ENCODE measurements at places on chromosomes 1 and 21. TPM values are rescaled to one million over a fixed set of nuclear protein-coding genes. Genes with fewer than 3 reads are reported as not detected.

GRCh38 chr21:45376459-45377324 is 28.3 kb upstream of the COL18A1 start:
- DNase-seq, result no peak
- H3K36me3 ChIP-seq, result no peaks in the 10 kb centered on the region
- H3K27ac ChIP-seq, result no peak overlapping the region
- H3K27me3 ChIP-seq, result no peaks in the 10 kb centered on the region

DNA sequence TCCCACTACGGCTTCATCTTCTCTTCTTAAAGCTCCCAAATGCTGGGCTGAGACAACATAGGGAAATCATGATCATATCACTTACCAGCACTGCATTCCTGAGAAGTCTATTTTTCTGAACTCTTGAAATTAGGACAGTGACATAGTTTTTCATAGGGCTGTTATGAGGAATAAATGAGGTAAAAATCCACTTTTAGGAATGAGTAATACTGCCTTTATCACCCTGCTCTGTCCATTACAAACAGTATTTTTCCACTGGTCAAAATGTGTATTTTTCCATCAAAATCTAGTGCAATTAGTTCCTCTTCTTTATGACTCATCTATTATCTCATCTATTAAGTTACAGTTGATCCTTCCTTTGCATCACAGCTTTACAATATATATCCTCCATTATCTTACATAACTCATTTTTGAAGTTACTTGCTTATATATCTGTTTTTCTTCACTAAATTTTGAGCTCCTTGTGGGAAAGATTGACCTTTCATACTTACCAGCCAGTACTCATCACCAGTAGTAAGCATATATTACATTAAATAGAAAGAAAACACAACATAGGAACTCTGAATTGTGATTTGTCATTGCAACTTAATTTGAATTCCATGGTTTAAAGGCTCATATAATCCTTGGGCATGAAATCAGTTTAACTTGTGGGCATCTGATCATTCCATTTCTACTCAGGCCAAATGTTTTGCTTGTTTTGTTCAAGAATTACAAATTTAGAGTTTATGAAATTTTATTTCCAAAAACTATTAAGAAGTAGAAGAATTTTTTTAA is 37.1 kb downstream of the PRRX1 start:
- H3K36me3 ChIP-seq, result no peaks in the 10 kb centered on the region
- no peak for DNase-seq
- H3K4me3 ChIP-seq, result no peak overlapping the region
- H3K27ac ChIP-seq, result no peak overlapping the region

- no peak overlapping the region for H3K4me3 ChIP-seq
- H3K36me3 ChIP-seq, result no peaks in the 10 kb centered on the region
- H3K4me1 ChIP-seq, result no peaks in the 10 kb centered on the region
- DNase-seq, result no peak
Measured at GRCh38 chr1:244242446-244242845, 191.4 kb downstream of the ZBTB18 start.

GRCh38 chr1:246483569-246483933 is 23.5 kb downstream of the SMYD3 start:
- no peak overlapping the region for H3K27ac ChIP-seq
- no peak for DNase-seq
- H3K36me3 ChIP-seq, result no peaks in the 10 kb centered on the region

DNA sequence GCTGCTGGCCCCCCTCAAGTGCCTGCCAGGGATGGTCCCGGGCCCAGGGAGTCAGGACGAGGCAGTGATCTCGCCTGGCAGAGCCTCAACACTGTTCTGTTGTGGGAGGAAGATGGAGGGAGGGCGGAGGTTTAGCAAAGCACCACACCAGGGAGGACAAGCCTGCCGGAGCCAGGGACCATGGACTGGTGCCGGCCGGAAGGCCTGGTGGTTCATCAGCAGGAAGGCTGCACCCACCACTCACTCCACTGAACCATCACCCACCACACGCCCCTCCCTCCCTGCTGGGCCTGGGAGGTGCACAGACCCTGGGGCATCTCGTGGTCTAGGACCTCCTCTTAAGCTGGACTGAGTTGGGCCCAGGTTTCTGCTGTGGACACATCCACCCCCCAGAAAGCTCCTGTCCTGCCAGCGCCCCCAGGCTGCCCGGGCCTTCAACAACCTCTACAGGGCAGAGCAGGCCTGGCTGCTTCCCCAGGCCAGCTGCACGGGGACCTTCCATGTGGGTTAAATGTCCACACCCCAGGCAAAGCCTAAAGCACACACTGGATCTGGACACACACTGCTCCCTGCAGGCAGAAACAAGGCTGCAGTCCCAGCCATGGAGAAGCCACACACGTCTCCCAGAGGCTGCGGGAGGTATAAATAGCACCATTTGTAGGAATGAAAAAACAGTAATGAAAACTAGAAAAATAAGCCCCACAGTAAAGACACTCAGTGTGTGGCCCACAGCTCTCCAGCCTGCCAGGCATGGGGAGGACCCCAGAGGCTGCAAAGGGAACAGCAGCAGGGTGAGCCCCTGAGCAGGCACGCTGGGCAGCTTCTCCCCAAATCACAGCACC is 10.4 kb upstream of the TMEM240 start:
- H3K4me1 ChIP-seq, result peaks cover 27% of the 10 kb centered on the region
- no peaks in the 10 kb centered on the region for H3K36me3 ChIP-seq
- H3K27me3 ChIP-seq, result no peaks in the 10 kb centered on the region
- DNase-seq, result peak; percentile 20
- no peak overlapping the region for H3K27ac ChIP-seq

C1orf210 gene
- total RNA-seq, result 49.7 TPM

DNA sequence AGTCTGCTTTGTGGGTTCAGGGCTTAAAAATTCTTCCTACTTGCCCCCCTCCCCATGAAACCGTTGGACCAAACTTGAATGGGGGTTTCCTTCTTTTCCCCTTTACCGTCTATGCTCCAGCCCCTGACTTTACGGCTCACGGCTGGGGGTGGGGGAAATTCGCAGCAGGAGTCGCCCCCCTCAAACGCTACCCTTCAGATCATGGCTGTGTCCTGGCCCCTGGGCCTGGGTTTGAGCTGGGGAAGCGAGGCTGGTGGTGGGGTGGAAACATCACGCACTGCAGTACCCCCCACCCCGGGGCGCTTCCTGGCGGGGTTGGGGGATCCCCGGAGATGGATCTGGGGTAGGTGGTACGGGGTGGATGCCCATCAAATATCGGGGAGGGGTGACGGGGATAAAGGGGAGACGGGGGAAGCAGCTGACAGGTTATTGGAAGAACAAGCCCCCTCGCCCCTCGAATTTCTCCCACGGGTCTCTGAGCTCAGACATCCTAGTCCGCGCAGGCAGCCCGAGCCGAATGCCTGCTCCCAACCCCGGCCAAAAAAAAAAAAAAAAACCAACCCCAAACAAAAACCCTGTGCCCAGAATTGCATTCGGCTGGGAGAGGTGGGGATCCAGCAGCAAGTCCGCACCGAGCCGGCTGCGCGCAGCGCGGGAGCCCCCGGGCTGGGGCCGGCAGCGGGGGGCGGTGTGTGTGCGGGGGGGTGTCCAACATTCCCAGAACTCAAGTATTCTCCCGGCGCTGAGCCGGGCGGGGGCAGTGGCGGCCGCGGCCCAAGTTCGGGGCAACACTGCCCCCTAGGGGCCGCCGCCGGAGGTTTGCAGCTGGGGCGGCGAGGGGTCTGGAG is 59.0 kb upstream of the ACOT11 start:
- H3K27ac ChIP-seq, result peak overlapping the region; percentile 97
- H3K4me3 ChIP-seq, result peak overlapping the region; percentile 37
- peak; percentile 81 for DNase-seq
- H3K36me3 ChIP-seq, result no peaks in the 10 kb centered on the region

NR5A2 gene
- 8.2 TPM for total RNA-seq

DNA sequence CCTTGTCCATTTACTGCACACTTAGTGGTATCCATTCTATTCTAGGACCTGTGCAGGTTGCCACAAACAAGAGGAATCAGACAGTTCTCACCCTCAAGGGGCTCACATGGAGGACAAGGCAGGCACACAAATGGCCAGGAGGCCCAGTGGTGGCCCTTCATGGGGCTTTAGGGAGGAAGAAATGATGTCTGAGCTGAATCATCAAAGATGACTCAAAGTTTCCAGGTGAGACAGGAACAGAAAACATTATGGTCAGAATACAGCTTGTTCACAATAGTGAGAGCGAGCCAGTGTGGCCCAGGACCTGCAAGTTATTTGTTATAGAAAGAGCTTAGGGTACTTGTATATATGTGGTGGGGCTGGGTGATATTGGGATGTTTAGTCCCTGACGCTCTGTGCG is 26.4 kb downstream of the SHISAL2A start:
- no peaks in the 10 kb centered on the region for H3K36me3 ChIP-seq
- no peak overlapping the region for H3K4me3 ChIP-seq
- no peak for DNase-seq
- H3K27me3 ChIP-seq, result no peaks in the 10 kb centered on the region
- H3K27ac ChIP-seq, result peak overlapping the region; percentile 48

TBX19 gene
- 0.54 TPM for total RNA-seq

RAVER2 gene
- total RNA-seq, result 12.6 TPM

GRCh38 chr1:213244664-213245091 is 193.6 kb downstream of the RPS6KC1 start:
- no peak overlapping the region for H3K27ac ChIP-seq
- H3K4me1 ChIP-seq, result no peaks in the 10 kb centered on the region
- no peak overlapping the region for H3K4me3 ChIP-seq
- no peaks in the 10 kb centered on the region for H3K36me3 ChIP-seq
- DNase-seq, result peak; percentile 5

DNA sequence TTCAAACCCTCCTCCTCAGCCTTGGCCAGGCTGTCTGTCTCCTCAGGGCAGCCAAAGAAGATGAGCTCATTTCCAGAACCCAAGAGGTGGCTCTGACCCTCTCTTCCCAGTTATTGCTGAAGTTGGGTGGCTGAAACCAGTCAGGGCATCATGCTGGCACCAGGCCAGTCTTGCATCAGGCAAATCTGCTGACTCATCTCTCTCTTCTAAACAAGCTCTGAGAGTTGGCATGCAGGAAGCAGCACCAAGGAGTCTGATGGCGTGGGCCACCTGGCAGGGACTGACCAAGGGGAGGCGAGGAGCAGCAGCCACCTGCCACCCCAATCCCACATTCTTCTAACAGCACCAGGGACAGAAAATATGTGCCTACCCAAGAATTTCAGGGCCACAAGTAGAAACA is 104.8 kb upstream of the ATP1A1 start:
- H3K4me3 ChIP-seq, result no peak overlapping the region
- peak; percentile 98 for DNase-seq
- H3K27ac ChIP-seq, result peak overlapping the region; percentile 64
- H3K27me3 ChIP-seq, result no peaks in the 10 kb centered on the region
- peaks cover 22% of the 10 kb centered on the region for H3K4me1 ChIP-seq

KANK4 gene
- not detected for total RNA-seq

CD52 gene
- not detected for total RNA-seq

TFAP2E gene
- not detected for total RNA-seq

DNA sequence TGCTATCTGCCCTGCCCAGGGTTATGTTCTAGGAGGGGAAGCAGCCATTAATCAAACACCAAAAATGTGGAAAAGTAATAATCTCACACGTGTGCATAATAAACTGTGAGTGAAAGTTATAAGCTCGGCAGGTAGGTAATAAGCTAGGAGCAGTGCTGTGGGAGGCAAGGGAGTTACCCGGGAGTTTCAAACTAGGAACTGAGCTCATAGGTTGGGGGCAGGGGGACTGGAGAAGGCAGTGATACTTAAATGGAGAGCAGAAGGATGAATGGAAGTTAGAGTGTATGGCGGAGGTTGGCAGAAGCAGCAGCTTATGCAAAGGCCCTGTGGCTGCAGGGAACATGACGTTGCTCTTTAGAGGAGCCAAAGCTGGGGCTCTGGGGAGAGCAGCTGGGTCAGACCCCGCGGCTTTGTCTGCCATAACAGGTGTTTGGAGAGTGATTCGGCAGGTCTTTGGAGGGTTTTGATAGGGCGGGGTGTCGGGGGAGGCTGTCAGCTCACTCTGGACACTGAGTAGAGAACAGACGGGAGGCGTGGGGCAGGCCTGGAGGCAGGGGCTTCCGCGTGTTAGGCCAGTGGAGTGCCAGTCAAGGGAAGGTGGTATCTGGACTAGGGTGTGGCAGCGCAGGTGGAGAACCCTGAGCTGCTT is 20.0 kb downstream of the PTPRF start:
- H3K4me1 ChIP-seq, result peaks cover 74% of the 10 kb centered on the region
- no peak for DNase-seq
- H3K36me3 ChIP-seq, result no peaks in the 10 kb centered on the region
- no peak overlapping the region for H3K4me3 ChIP-seq

TNNT2 gene
- not detected for total RNA-seq

DNA sequence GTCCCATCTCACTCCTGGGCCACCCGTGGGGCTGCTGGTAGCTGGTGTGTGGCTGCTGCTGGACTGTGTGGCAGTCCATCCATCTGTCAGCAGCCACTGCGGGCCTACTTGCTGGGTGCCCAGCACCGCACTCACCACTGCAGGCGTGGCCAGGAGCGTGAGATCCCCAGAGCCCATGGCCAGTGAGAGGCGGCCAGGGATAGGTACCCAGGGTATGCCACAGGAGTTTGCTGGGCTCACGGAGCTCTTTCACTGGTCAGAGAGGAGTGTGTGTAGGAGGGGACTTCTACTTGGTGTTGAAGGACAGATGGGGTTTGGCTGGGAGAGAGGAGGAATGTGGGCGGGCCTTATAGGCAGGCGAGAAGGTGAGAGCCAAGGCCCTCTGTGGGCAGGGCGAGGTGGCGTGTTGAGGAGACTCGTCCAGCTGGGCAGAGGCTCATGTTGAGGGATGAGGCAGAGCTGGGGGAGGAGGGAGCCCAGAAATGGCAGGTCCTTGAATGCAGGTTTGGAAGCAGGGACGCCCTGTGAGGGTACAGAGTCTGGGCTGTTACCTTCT is 15.0 kb downstream of the QSOX1 start:
- DNase-seq, result no peak
- no peaks in the 10 kb centered on the region for H3K36me3 ChIP-seq
- H3K27ac ChIP-seq, result no peak overlapping the region
- H3K4me3 ChIP-seq, result no peak overlapping the region
- H3K27me3 ChIP-seq, result no peaks in the 10 kb centered on the region

GRCh38 chr1:162372159-162373071 is 4.2 kb downstream of the SPATA46 start:
- H3K4me1 ChIP-seq, result no peaks in the 10 kb centered on the region
- H3K4me3 ChIP-seq, result no peak overlapping the region
- no peaks in the 10 kb centered on the region for H3K27me3 ChIP-seq
- no peak for DNase-seq
- no peaks in the 10 kb centered on the region for H3K36me3 ChIP-seq

DNA sequence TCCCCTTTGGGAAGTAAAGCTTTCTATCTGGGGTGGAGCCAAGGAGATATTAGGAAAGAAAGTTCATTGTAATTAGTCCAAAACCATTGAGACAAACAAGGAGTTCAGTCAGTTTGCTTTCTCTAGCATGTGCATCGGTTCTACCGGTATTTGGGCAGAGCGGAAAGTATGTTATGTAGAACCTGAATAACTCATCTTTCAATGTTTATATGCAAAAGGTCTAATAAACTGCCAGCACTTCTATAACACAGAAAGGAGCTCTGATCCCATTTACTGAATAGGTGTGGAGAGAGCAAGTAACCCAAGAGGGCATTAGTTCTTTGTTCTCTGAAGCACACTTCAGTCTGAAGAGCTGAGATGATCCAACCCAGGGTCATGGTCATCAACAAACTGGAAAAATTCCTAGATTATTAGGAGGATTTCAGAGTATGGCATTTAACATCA is 3.5 kb downstream of the TGFB2 start:
- H3K36me3 ChIP-seq, result no peaks in the 10 kb centered on the region
- no peaks in the 10 kb centered on the region for H3K27me3 ChIP-seq
- peak overlapping the region; percentile 82 for H3K27ac ChIP-seq
- peaks cover 8% of the 10 kb centered on the region for H3K4me1 ChIP-seq
- no peak overlapping the region for H3K4me3 ChIP-seq

KRTAP13-2 gene
- not detected for total RNA-seq

Data from thyroid gland (tissue), 4 donors.